ENCODE measurements at places on chromosomes 5 and 9.

- DNase-seq, result no peak
These were observed 26.7 kb upstream of the CAMK4 start for GRCh38 chr5:111197523-111197922.

- DNase-seq, result no peak
These were observed 15.2 kb upstream of the OSMR start for GRCh38 chr5:38830521-38831051.

DNA sequence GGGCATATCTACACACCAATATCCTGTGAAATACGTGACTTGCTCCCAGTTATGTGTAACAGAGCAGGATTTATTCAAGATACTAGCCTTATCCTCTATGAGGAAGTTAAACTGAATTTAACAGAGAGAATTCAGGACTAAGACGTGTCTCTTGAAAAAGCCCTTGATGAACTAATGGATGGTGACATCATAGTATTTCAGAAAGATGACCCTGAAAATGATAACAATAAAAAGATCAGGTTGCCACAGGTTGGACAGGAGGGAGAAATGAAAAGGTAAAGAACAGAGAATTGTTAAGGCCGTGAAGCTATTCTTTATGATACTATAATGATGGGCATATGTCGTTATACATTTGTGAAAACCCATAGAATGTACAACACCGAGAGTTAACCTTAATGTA, 56.2 kb upstream of the EFNA5 start:
- DNase-seq, result no peak

DNA sequence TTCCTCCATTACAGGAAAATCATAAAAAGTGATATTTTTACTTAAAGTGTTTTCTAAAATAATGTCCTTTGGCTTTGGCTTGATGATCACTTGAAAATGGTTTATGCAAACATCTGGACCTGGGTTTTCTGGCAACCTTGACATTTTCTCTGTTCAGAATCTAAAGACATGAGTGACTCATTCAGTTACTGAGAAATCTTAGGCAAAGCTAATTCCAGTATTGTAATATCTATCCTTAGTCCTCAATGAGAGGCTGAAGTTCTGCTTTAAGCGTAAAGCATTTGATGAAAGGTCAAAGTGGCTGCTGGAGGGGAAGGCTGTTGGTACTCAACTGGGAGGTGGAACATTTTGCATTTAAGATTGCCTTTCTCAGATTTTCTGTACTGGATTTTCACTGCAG, 2.3 kb downstream of the MAN2A1 start:
- DNase-seq, result no peak

DNA sequence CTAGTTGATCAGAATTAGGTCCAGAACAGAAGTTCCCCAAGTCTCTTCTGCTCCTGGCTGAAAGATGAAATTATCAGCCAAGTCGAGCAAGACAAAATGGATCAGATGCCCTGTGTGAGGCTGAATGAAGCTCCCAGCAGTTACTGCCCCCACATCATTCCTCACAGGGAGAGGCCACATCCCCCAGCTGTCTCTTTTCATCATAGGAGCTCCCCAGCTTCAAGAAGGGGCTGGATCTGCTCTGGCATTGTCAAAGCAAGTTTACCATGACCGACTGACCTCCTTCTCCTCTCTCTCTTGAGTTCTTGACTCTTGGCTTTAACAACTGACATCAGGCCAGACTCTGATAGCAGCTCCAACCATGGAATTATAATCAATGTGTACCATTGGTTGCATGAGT, 133.3 kb upstream of the RAD23B start:
- DNase-seq, result no peak

GRCh38 chr5:40676613-40677343, 2.9 kb upstream of the PTGER4 start:
- no peak for DNase-seq

GRCh38 chr5:132233811-132234683, 6.4 kb upstream of the P4HA2 start:
- no peak for DNase-seq

- peak; percentile 15 for DNase-seq
These were observed 158.1 kb upstream of the SHB start for GRCh38 chr9:38227061-38227540.

DNA sequence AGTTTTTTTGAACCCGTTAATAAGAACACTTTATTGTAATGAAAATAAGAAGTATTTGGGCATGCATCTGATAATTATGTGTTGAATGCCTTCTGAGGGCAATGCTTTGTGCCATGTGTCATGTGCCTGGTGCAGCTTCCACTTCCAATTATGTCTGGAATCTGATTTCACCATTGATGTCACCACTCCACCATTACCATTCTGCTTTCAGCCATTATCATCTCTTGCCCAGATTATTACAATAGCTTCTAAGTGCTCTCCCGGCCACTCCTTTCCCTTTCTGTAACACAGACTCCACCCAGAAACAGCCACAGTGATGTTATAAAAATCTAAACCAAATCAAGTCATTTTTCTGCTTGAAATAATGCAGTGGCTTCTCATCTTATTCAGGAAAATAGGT, 171.7 kb downstream of the C9orf152 start:
- DNase-seq, result no peak

DNA sequence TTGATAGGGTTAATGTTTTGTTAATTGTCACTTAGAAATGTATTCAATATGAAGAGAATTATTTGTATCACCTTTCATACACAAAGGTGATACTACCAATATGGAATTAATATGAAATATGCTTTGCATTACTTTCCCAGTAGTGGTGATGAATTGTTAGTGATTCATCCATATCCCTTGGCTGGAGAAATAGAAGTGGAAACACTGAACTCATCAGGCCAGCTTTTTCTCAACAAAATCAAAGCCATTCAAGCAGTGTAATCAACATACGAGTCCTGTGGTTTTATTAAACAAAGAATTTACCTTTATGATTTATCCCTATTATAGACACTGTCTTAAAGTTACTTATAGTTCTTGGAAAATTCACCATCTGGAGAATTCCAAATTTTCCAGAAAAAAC, 264.0 kb upstream of the MEF2C start:
- DNase-seq, result no peak

- DNase-seq, result no peak
These were observed 39.3 kb downstream of the RAI14 start for GRCh38 chr5:34695275-34696027.

GRCh38 chr5:141806626-141807025, 71.6 kb downstream of the PCDH1 start:
- no peak for DNase-seq

- no peak for DNase-seq
These were observed 1.9 kb upstream of the LRRC70 start for GRCh38 chr5:62576570-62577170.

- no peak for DNase-seq
These were observed 21.4 kb downstream of the SLC25A46 start for GRCh38 chr5:110760158-110760557.

DNA sequence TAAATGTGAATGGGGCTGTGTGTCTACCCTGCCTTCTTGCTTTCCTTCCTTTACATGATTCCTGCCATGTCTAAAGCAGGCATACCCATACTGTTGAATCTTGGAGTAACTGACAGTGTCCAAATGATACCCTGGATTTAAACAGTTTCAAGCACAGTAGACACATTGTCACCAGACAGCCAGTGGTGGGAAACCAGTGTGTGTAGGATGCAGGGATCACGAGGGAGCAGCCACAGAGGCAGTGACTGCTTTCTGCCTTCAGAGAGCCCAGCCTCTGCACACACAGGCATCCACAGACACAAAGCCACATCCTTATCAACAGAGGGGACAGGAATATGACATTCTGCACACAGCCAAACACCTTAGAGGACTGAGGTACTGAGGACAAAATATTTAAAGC, 184.2 kb upstream of the TBCA start:
- DNase-seq, result no peak

- no peak for DNase-seq
These were observed 31.2 kb downstream of the SEMA4D start for GRCh38 chr9:89466451-89467277.

GRCh38 chr5:170388818-170389549, at the start of gene KCNMB1:
Gene KCNMB1 (minus strand): TSS chr5:170389367. CDS start chr5:170385447, 3,920 bp downstream.
- no peak for DNase-seq

DNA sequence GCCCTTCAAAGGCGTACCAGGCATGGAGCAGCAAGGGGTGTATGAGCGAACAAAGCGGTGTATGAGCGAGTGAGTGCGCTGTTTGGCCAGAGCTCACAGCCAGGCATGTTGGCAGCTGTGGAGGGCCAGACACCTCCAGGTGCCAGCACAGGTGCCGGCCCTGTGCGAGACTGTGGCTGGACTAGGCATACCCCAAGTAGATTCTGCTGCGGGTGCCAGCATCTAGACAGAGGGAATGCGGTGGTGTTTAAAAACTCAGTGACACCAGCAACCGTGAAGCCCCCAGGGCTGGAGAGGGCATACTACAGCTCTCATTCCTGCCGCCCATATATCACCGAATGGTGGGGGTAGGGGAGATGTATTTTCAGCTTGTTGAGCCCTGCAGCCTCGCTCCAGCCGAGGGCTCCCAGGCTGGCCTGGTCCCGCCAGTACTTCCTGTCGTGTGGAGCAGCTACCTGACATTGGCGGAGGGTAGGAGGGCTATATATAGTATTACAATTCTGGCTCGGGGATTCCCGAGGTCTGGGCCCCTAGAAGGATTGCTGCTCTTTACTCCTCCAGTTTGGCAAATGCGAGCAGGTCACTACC, 1829.6 kb upstream of the NUDT12 start:
- DNase-seq, result no peak

GRCh38 chr9:134198791-134199190, 34.4 kb upstream of the RNU6ATAC start:
- DNase-seq, result no peak

DNA sequence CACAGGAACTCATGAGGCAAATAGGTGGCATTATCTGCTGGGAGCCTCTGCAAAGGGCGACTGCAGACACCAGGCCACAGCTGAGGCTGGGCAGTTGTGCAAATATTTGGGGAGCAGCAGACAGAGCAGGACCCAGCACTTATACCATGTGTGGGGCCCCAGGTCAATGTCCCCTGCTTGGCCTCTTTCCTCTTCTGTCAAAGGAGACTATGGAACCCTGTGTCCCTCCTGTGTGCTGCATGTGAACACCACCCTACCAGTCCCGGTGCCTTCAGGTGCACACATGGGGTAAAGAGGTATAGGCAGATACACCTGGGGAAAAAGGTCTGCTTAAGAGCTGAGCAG, 50.8 kb downstream of the ROR2 start:
- DNase-seq, result no peak

DNA sequence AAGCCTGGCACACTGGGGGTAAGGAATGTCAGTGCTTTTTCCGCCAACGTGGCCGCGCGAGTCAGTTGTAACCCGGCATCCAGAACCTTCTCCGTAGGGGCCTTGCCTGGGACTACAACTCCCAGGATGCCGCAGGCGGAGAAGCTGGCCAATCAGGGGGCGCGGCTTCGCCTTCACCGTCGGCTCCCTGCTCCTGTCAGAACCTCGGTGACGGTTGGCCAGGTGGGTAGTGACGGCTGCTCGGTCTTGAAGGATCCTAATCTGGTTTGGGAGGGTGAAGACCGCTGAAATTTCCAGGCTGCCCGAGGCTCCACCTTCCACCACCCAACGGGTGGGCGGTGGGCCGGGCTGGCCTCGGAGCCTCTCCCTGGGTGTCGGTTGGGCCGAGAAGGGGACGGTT, at the start of gene C5orf58:
C5orf58 (plus strand) TSS at position 200 of the 400 bp plus-strand sequence. CDS start 1,992 bp downstream, outside the sequence.
- no peak for DNase-seq

DNA sequence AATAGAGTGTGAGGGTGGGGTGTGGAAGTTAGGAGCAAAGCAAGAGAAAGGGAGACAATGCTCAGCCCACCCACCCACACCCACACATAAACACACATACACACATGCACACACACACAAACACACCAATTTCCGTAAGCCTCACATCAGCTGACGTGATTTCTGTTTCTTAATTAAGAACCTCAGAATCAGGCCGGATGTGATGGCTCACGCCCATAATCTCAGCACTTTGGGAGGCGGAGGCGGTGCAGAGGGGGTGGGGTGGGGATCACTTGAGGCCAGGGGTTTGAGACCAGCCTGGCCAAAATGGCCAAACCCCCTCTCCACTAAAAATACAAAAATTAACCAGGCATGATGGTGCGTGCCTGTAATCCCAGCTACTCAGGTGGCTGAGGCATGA, 26.4 kb upstream of the PIK3R1 start:
- no peak for DNase-seq

GRCh38 chr5:123089914-123090660, 1.0 kb downstream of the PRDM6 start:
- DNase-seq, result no peak

DNA sequence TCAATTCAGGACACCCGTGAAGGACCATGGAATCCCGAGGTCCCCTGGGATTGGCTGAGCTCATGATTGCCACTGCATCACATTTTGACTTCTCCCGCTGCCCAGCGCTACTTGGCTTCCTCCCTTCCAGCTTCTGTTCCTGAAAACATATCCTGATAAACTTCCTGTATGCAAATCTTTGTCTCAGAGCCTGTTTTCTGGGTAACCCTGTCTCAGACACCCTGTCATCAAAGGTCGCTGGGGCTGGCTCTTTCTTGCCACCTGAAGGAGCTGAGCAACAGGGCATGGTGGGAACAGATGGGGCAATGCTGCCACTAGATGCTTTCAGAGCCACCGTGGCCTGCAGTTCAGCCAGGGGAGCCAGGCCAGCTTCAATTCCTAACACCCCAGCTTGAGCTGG, 154.3 kb upstream of the TBC1D2 start:
- DNase-seq, result no peak

- no peak for DNase-seq
These were observed 79.0 kb downstream of the RORB start for GRCh38 chr9:74576176-74576575.

DNA sequence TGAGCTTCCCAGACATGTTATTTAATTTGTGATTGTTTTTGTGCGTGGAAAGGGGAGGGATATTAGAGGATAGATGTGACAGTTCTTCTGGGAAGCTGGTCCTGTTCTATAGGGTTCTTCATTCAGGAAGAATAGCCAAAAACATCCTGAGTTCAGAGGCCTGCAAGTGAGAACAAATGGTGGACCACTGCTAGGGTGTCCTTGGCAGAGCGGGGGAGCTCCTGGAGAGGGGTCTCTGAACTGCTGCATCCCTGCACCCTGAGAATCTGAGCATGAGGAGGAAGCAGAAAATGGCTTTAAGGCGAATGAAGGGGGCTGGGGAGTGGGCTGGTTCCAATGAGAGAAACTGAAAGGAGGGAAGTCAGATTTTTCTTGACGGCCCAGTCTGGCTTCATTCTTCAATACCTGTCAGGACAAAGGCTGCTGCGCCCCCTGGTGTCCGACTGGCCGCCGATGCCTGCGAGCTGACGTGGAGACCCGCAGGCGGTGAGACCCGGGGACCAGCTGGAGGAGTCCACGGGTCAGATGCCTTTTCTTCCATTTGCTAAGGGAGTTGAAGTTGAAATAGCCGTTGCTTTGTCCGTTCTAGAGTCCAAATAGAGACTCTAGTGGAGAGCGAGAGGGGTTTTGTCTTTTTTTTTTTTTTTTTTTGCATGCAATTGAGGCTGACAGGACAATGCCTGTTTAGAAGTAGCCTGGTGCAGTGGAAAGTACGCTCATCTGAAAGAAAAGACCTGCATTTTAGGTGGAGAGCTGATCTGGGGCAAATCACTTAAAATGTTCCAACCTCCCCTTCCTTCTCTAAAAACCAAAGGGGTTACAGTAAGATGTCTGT, 39.5 kb upstream of the NFIB start:
- peak; percentile 36 for DNase-seq

- no peak for DNase-seq
These were observed 131.8 kb upstream of the ACOT12 start for GRCh38 chr5:81525690-81526089.

Data from activated naive CD4-positive, alpha-beta T cell (primary cell).